ENCODE measurements at places on chromosomes 1 and 21.

GRCh38 chr21:37828556-37828955 is 87.7 kb downstream of the KCNJ6 start:
- no peak for DNase-seq

GRCh38 chr21:25326181-25326580 is 281.1 kb downstream of the MRPL39 start:
- DNase-seq = no peak

DNA sequence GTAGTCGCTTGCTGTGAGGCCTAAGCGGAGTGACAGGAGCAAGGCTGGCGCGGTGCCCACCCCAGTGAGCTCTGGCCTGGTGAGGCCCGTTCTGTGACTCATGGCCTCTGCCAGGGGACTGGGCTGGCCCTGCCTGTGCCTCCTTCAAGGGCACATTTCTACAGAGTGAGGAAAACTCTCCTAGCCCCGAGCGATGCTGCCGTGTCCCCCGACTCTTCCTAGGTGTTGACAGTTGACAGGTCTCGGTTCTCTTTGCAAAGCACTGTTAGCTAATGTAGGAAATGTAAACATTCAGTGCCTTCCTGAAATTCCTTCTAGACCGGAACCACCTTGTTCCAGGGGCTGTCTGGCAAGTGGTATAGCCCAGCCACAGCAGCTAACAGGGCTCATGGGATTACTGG is 43.9 kb downstream of the ABCG1 start:
- DNase-seq = no peak

- no peak for DNase-seq
Measured at GRCh38 chr21:46189213-46189958, 5.1 kb upstream of the SPATC1L start.

DNA sequence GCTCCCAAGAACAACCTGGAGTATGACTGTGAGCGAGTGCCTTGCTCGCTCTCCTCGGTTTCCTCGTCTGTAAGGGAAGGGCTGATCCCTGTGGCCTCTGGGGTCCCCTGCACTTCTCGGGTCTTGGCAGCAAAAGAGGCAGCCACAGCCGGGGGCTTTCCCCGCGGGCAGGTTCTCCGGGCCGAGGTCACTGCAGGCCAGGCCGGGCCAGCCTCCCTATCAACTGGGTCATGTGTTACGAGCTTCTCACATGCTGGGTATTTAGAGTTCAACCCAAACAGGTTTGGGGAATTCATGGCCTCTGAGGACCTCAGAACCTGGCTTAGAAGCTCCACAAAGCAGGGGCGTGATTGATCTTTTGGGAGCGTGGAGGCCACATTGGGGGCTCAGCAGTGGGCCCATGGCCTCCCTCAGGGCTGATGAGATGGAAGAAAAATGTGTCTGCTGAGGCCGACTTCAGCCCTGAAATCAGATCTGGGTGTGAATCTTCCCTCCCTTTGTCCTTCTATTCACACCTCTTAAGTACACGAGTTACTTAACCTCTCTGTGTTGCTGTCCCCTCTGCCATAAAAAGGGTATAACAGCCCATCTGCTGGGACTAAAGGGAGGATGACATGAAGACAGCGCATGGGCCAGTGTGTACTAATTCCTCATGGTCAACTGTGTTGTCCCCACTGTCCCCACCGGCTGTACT is 103.7 kb downstream of the PRDM2 start:
- DNase-seq = peak; percentile 83

DNA sequence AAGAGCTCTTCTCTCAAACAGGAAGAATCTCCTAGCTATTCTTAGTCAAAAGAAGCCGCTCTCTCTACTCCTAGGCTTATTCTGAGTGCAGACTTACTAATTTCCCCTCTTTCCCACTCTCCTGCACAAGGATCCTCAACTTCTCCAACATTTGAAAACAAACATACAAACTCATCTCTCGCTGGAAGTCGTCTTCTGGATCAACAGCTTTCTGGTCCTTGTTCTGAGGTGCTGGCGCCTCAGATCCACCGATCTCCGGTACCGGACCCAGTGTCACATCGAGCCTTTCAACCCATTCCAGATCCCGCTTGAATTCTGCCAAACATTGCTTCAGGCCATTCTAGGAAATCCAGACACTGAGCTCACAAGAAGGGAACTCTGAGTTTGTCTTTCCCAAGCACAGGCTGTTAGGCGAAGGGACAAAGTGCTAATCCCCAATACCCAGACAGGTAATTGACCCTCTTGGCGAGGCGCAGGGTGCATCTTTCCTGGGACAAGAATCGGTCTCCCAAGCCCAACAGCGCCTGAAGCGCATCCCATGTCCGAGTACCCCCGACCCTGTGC is 696 bp downstream of the EBNA1BP2 start:
- no peak for DNase-seq

DNA sequence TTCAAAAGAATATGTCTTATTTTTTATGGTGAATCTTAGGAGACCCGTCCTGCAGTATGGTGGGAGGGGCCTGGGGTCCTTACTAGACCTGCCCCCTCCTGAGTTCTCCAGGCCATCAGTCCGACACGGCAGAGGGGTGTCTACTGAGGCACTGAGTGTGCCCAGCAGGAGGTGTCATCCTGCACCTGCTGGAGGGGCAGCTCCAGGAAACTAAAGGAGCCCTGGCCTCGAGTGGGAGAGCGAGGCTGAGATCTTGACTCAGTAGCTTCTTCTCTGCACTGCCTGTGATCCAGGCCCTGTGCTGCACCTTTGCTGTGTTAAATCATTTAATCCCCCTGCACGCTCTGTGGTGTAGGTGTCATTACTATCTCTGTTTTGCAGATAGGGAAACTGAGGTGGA is 587.7 kb downstream of the PTPRU start:
- no peak for DNase-seq

- DNase-seq = no peak
Measured at GRCh38 chr1:246483569-246483933, 23.5 kb downstream of the SMYD3 start.

- DNase-seq = no peak
Measured at GRCh38 chr1:118933051-118933781, 54.9 kb downstream of the TBX15 start.

DNA sequence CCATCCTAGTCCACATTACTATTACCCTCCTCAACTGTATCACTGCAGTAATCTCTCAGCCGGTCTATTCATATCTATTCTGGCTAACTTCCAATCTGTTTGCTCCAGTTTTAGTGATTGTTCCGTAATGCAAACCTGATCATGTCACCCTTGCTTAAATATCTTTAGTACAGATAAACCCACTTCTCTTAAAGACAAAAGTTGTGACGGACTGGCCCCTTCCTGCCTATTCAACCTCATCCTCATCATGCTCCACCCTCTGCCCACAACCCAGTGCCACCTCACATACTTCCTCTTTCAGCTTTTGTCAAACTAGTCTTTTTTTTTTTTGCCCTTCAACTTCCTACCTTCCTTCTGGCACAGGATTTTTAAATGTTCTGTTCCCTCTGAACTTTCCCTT is 2.8 kb upstream of the C1orf162 start:
- no peak for DNase-seq

DNA sequence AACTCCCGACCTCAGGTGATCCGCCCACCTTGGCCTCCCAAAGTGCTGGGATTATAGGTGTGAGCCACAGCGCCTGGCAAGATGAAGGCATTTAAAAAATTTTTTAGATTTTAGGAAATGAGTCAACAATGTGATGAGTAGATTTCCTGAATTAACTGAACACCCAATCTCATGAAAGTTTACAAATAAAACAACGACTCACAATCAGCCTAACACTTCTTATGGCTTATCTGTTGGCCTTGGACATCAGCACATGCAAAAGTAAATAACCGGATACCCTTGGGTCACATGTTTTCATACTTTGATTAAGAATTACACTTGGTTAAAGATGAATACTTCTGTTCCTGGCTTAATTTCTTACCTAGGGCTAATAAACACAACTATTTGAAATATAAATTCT is 3.0 kb downstream of the GNG12 start:
- peak; percentile 4 for DNase-seq

DNA sequence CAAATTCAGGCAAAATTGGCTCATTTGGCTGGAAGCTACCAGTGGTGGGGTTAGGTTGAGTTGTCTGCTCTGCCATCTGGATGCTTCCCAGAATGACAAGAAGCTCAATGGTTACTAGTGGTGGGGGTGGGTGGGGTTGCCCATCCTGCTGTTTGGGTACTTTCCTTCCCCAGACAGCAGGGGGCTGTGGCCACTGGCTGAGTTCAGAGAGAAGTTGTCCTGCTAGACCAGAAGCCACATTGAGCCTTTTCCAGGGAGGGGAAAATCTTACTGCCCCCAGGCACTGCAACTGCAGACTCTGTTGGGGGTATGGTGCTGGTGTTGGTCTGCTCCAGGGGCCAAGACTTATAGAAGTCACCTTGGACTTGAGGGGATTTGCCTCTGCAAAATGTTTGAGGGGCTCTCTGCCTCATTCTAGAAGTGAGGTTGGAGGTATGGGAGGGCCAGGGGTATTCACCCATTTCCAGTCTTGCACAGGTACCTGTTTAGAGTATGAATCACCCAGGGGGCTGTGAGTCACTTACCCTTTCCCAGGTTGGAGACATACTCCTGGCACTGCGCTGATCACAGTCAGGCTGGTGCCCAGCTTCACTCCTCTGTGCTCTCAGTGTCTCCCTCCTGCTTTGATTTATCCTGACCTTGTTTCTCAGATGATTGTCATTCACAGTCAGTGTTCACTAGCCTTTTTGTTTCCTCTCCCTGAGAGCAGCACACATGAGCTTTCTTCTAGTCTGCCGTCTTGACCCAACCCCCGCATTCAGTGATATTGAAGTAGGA is 89.1 kb upstream of the NEGR1 start:
- DNase-seq = no peak

- no peak for DNase-seq
Measured at GRCh38 chr21:15809818-15810217, 80.0 kb downstream of the USP25 start.

GRCh38 chr1:234849832-234850231 is 239.9 kb upstream of the IRF2BP2 start:
- no peak for DNase-seq

- DNase-seq = no peak
Measured at GRCh38 chr21:28235169-28235895, 757.3 kb downstream of the LTN1 start.

GRCh38 chr1:86445919-86446318 is 21.9 kb downstream of the CLCA2 start:
- no peak for DNase-seq

DNA sequence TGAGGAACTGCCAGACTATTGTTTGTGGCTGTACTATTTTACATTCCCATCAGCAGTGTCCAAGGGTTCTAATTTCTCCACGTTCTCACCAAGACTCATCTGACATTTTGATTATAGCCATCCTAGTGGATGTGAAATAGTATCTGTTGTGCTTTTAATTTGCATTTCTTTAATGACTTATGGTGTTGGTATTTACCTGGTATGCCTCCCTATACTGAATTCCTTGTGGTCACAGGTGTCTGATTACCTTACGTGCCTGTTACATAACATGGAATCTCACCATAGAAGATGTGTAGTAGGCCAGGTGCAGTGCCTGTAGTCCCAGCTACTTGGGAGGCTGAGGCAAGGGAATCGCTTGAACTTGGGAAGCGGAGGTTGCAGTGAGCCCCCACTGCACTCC is 13.5 kb downstream of the ZYG11A start:
- DNase-seq = no peak

- DNase-seq = peak; percentile 28
Measured at GRCh38 chr1:245261786-245262185, 107.0 kb downstream of the KIF26B start.

- no peak for DNase-seq
Measured at GRCh38 chr1:30444401-30444800, 279.0 kb downstream of the MATN1 start.

DNA sequence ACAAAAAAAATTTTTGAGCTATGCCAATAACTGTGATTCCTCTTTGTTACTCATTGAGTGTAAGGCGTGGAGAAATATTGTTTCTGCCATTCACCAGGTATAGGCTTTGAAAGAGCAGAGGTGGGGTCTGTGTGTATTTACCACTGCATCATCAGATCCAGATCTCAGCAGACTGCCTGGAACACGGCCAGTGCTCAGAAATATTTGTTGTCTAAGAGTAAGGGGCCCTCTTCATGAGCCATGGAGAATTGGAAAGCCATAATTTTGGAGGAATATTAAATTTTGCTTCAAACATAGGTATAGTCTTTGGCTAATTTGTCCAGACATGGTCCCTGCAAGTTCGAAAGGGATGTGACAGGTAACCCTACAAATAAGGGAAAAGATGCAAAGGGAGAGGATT is 231.3 kb upstream of the IRF2BP2 start:
- no peak for DNase-seq
